GF-D8 (cell line): ENCODE measurements at places on chromosomes 4 and X.

- no peak for DNase-seq
These were observed 34.4 kb upstream of the BEND2 start for GRCh38 chrX:18255059-18255458.

GRCh38 chrX:70139736-70140135, 6.5 kb downstream of the IGBP1 start:
- DNase-seq: no peak

DNA sequence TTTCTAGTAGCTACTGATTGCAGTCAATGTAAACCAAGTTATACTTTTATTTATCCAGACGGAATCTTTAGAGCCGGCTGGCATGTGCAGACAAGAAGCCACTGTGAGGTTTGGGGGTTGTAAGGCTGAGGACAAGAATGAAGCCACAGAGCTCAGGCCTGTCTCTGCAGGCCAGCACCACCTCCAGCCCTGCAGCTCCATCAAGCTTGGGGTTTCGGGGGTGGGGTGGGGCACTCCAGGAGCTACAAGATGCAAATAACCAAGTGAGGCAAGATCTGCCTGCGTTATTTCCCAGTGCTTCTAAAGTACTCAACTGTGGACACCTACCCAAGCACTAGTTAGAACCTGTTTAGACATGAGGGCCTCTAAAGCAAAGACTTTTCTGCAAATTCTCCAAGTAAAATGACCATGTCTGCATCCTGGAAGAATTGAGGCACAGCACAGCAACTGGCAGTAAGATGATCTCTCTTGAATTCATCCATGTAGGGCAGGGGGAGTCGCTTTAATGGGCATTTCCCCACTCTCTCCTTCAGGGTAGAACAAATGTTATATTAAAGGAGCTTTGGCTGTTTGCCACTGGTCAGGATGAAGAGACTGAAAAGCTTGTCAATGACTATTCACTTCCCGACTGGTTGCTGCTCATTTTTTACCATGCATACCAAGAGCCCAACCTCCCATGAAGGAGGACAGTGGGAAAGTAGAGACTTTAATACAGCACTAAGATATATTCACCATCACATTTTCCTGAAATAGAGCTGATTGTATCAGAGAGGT, 222.5 kb downstream of the MGST2 start:
- no peak for DNase-seq

DNA sequence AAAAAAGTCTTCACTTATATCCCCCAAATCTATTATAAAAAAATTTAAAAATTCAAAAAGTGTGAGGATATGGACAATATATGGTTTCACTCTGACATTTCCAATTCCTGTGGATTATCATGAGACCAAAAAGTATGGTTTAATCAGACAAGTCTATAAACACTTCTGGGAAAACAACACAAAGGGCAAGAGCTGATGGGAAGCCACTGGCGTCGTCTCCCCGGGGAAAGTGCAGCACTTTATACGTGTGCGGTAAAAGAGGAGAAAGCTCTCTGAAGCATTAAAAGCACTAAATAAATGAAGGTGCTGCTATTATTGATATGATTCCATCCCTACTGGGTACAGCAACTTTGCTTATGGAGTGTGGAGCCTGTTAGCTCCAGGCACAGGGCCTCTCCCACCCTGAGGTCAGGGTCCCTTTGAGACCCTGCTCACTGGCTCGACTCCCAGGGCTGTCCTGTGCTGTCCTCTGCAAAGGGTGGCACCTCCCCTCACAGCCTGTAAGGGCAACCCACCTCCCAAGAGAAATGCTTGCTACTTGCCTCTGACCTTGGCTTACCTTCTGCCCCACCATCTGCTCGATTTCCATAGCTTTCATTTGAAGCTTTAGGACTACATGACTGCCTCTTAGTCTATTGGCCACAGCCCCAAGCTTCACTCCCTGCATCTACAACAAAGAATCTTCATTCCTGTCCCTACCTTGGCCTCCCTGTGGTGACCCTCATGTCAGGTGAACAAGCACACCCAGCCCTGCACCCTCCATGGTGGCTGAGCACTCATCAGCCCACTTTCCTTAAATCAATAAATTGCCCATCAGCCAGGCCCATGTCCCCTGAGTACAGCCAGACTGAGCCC, 248.6 kb downstream of the HNRNPD start:
- no peak for DNase-seq

DNA sequence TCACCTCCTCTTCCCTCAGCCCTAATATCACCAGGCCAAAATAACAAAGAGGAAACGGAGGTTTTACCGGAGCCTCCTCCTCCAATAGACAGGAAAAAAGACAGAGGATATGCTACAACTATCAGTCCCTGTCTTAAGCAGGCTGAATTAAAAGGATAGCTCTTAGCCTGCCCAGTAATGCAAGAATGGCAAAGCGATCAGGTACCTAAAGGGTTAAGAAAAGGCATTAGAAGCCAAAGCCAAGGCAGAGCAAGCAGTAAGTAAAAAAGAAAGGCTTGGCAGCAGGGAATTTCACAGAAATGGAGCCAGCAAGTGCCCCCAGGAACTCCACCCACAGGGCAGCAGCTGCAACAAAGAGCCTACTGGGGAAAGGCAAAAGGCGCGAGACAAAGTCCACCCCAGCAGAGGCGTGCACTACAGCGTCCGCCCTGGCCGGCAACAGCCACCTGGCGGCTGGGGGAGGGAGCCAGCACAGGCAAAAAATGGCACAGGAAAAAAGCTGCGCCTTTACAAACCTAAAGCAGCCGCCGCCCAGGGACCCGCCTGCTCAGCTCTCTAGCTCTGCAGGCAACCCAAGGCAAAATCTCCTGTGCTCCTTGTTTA, 220.6 kb upstream of the ZC4H2 start:
- DNase-seq: no peak

- DNase-seq: no peak
These were observed 821.7 kb upstream of the FTHL17 start for GRCh38 chrX:31893525-31893924.
